ENCODE measurements at places on chromosomes 3 and 15.

- DNase-seq, result no peak
Measured at GRCh38 chr15:85606738-85607137, 188.0 kb downstream of the KLHL25 start.

GRCh38 chr3:89262309-89262929 is 155.0 kb downstream of the EPHA3 start:
- no peak for DNase-seq

DNA sequence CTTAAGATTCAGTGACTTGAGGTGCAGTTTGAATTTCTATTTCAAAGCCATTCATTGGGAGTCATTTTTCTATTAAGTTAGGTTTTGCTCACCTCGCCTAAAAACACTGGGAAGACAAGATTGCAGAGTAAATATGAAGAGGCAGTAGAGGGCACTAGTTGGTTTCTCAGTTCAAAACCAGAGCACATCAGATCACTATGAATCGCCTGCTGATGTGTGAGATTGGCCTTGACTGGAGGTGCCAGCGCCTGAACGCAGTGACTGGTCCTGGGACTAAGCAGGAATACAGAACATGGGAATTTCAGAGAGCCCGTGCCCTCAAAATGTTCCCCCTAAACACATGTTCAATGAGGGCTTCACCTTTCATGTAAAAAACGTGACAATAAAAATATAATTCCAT is 229.0 kb downstream of the ITPR1 start:
- no peak for DNase-seq

GRCh38 chr15:98983334-98983733 is 24.3 kb downstream of the PGPEP1L start:
- no peak for DNase-seq

- DNase-seq, result no peak
Measured at GRCh38 chr3:82875401-82875800, 1114.0 kb upstream of the GBE1 start.

DNA sequence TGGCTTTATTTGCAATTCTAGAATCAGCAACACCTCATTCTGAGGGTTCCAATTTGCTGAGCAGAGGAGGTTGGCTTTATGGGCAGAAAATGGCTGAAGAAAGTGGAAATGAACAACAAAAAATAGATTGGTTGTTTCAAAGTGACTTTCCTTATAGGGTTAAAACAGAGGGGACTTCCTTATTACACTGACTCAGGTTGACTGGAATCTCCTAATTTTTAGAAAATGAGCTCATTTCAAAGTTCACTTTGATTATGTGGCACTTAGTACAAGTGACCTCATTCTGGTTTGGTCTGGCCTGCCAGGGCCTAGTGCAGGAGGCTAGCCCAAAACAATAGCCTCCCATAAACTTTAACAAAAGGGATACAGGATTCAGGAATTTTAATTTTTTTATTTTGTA is 41.4 kb downstream of the NFKBIZ start:
- no peak for DNase-seq

- DNase-seq, result no peak
Measured at GRCh38 chr15:43735416-43735815, 10.8 kb upstream of the PDIA3 start.
